ENCODE measurements at places on chromosomes 16 and 17.

GRCh38 chr16:88568710-88569613 is 1.2 kb upstream of the ZC3H18 start:
- DNase-seq = no peak

- DNase-seq = no peak
These were observed 22.9 kb upstream of the ZFPM1 start for GRCh38 chr16:88430185-88430523.

- peak; percentile 60 for DNase-seq
These were observed 93.8 kb upstream of the PLEKHM1 start for GRCh38 chr17:45584092-45585036.

DNA sequence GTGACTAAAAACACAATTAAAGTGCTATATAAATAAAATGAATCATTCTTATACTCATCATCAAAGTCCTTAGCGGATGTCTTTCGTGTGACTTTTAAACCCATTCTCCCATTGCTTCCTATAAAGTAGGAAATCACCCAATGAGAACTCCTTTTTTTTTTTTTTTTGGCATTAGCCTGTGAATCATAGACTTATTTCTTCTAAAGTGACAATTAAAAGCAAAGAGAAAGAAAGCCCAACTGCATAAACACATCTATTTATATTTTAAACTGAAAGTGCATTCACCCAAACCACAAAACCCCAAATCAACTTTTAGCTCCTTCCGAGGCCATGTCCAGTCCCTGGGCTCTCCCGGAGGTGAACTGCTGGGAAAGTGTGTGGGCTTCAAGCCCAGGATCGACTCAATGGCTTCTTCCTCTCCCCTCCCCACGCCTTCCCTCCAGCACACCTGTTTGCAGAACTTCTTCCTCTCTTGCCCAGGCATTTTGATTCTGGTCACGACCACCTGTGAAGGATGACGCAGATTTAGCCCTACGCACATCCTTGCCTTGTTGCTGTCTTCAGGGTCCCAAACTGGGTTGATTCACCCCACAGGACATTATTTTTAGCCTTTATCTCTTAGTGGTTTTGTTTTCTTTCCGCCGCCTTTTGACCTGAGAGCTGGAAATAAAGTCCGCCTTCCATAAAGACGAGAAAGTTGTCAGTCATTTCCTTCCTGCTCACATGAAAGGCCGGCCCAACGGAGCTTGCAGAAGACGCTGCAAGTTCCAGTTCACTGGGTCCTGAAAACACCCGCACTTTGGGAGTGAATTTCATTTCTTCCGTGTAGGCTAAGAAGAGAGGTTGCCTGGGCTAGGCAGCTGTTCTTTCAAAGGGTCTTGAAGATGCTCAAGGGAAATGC is 166.8 kb downstream of the MAP2K6 start:
- no peak for DNase-seq

- DNase-seq = no peak
These were observed 197.9 kb downstream of the RBFOX3 start for GRCh38 chr17:79412886-79413390.

DNA sequence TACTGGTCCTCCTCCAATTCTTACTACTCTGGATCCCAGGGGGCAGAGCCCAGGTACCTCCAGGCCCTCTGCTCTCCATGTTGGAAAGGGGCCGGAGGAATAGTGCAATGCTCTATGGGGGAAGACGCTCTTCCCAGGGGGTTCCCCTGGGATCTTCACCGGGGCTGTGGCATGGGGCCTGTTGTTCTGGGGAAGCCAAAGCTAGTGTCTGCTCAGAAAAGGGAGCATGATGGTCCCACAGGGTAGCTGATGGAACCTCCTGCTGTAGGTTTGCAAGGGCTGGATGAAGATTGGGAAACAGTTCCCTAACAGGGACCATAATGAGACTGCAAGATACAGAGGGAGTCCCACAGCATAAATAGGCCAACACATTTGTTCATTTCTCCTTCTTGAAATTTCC is 114.7 kb downstream of the IRX5 start:
- no peak for DNase-seq

GRCh38 chr17:72970797-72971196 is 121.7 kb downstream of the SLC39A11 start:
- no peak for DNase-seq

DNA sequence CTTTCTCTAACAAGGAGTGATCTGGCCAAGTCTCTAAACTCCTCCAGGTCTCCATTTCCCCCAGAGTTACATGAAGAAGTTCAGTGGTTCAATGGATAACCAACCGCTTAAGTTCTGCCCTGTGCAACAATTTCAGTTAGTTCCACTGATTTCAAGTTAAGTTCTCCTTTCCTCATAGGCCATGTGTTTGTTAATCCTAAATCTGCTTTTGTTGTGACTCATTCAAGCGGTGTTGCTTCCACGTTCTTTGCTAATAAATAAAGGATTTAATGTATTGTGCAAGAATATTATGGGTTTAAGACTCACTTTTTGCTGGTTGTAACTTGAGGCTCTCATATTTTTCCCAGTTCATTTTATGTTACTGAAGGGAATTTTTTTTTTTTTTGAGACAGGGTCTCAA is 36.3 kb downstream of the GNA13 start:
- DNase-seq = no peak

DNA sequence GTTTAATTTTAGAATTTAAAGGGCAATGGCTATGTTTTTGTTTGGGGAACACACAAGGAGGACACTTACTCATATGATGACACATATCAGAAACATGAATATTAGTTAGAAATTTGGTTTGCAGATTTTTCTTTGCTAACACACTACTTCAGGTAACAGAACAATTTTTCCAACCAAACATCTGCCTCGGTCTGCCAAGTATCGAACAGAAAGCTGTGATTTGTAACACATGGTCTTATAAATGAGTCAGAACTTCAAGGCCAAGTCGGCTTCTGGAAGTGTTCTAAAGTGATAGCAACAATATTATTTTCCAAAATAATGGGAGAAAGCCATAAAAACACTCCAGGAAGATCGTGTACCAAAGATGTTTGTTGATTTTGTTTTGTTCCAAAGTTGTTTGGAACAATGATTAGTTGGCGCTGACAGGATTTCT is 75.9 kb upstream of the PMFBP1 start:
- no peak for DNase-seq

- DNase-seq = no peak
These were observed 4.3 kb upstream of the ZDHHC7 start for GRCh38 chr16:85015481-85016187.

- peak; percentile 77 for DNase-seq
These were observed 5.3 kb upstream of the NOS2 start for GRCh38 chr17:27805520-27806146.

DNA sequence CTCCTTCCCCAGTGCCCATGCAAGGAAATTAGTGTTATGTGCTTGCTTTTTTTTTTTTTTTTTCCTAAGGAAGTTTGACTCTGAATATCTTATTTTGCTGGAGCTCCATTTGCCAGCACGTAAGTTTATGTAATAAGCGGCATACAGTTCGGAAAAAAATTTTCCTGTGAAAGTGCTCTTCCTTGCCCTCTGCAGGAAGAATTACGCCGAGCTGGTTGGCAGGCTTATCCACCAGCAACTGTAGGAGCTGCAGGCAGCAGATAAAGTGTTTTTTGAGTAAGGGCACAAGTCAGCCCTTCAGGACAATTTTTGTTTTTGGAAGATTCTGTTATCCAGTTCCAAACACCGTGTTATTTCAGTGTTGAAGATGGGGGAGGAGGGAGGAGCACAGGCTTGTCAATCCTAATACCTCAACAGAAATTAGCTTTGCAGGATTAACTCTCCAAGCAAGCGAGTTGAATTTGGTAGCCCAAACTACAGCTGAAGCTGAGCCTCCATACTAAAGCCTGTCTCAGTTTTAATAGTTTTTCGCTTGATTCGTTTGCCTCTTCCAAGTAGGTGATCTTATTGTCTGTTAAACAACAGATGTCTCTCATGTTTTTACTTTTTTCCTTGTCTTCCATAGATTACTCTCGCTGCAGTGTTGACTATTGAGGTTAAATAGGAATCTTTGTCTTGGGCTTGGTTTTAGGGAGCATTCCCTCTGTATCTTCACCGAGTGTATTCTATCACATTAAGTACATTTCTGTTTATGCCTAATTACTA is 1.1 kb downstream of the SPECC1 start:
- no peak for DNase-seq

GRCh38 chr17:80585890-80586845 is 41.5 kb downstream of the RPTOR start:
- no peak for DNase-seq

DNA sequence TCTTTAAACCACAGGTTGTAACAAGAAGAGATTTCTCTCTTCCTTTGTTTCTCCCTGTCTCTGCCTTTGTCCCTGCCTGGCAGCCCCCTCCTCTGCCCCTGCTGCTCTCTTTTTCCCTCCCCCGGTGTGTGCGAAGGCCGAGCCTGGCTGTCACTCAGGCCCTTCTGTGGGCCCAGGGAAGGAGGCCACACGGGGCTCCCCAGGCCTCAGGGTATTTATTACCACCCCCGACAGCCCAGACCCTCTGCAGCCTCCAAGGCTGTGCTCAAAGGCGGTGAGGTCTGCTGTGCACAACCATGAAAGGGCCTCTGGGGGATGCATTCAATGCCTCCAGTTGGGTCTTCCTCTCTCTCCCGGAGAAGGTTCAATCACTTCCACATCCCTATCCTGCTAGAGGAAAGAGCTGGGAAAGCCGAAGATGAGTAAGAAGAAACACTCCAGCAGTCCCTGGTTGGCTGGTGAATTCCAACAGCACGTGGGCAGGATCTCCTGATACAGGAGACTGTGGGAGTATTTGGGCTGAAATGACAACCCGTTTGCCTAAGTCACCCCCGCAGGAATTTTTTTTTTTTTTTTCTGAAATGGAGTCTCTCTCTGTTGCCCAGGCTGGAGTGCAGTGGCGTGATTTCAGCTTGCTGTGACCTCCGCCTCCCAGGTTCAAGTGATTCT is 34.2 kb downstream of the ZNF423 start:
- no peak for DNase-seq

DNA sequence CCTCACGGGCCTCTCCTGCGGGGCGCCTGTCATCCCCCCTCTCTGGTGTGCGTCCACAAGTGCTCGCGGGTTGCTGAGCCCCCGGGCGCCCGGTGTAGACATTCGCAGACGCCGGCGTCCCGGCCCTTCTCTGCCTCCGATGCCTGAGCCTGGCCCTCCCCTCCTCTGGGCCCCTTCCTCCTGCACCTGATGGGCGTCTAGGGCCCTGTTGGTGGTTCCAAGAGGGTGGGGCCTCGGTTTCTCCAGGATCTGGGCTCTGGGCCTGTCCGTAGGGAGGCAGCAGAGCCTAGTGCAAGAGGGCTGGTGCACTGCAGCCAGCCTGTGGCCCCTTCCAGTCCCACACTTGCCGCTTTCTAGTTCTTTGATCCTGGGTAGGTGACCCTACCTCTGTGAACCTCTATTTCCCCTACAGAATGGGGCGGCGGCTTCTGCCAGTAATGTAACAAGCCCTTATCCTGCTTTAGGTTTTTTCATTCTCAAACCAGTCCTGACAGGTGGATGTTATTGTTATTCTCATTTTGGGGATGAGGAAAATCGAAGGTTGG is 623 bp downstream of the E4F1 start:
- peak; percentile 36 for DNase-seq

DNA sequence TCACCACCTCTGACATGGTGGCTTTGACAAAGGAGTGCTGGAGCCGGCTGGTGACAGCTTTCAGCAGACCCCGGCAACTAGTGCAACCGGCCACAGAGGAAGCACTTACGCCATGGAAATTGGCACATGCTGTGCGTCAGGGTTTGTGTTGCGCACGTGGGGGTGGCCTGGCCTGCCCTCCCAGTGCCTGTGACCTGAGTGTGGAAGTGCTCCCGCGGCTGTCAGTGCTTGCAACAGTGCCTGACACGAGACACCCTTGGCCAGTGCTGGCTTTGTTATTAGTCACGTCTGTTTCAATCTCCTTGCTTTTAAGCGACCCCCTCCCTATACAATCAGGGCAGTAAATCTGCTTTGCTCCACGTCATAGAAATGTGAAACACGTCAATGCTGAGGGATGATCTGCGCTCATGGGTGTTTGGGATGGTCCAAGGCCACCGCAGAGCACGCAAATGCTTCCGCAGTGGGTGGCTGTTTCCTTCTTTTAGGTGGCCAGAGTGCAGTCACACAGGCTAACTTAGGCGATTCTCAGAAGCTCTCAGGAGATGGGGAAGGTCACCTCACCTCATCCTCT is 64.3 kb downstream of the PGS1 start:
- no peak for DNase-seq

GRCh38 chr17:2803971-2804370 is 7.7 kb downstream of the RAP1GAP2 start:
- no peak for DNase-seq

- no peak for DNase-seq
These were observed 281.7 kb upstream of the ZFHX3 start for GRCh38 chr16:73329358-73330286.

DNA sequence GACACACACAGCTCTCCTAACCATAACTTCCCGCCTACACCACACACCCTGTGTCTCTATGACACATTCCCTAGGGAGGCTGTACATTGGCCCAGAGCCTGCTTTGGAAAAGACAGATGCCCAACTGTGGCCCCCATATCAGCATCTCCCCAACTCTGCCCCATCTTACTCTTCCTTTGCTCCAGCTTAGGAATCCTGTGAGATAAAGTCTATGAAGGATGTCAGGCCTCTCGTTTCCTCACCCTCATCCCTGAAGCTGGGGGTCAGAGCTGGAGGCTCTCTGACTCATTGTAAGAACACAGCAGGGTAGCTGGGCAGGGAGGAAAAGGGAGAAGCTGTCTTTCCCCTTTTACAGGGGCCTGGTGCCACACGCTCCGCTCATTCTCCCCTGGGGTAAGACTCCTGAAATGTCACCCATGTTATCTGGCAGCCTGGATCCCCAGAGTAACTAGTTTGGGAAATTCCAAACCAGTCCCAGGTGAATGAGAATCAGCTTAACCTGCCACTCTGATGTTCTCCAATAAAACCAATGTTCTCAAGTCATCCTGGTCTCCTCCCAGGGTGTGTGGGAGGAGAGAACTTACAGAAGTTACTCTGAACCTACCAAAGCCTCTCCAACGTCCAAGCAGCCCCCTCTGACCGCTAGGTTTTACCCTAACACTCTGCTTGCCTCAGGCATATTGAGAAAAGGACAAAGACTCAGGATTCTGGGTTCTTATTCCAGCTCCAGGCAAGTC is 2.8 kb downstream of the RAPGEFL1 start:
- no peak for DNase-seq

- DNase-seq = no peak
These were observed 5.0 kb downstream of the SOST start for GRCh38 chr17:43753493-43754129.

DNA sequence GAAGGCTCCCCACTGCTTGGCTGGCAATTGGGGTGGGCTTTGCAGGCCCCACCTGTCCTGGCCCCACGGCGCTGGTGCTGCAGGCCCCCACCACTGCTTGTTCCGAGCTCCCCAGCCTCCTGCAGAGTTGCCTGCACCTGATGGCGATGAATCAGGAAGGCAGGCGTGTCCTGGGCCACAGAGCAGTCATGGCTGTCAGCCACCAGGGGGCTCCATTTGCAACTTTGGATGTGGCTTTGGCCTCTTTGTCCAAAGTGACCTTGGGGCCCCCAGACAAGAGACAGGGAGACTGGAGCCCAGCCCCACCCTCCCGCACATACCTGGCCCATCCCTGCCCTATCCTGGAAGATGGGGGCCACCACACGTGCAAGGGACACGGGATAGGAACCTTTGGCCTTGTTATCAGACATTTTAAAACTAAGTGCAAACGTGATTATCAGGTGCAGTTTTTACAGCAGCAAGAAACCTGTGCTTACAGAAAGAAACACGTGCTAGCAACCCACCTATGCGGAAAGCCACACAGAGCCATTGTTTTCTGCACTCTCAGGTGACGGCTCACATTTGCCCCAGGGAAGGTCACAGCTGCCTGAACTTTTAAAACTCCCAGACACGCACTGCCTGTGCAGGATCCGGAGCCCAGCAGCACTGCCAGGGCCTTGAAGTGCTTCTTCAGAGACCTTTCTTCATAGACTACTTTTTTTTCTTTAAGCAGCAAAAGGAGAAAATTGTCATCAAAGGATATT is at the start of gene DNASE1:
DNASE1 (plus strand) TSS at position 443 of the 743 bp plus-strand sequence. CDS start 683 bp downstream, outside the sequence.
- DNase-seq = peak; percentile 56

Data from activated CD8-positive, alpha-beta memory T cell treated with anti-CD3 and anti-CD28 coated beads, Interleukin-2, amount 50 U/mL, for 4 hours (primary cell).